Mesenteric fat pad (tissue), 1 donor: ENCODE measurements at places on chromosomes 7 and 10. TPM values are rescaled to one million over a fixed set of nuclear protein-coding genes. Genes with fewer than 3 reads are reported as not detected.

TUBB8 gene
- not detected for total RNA-seq

ANXA8 gene
- not detected for total RNA-seq

SLC18A3 gene
- total RNA-seq = not detected

UCMA gene
- not detected for total RNA-seq

GPR141 gene
- total RNA-seq = 0.77 TPM

SFTPA1 gene
- not detected for total RNA-seq

NANOS1 gene
- total RNA-seq = 54.3 TPM

DNA sequence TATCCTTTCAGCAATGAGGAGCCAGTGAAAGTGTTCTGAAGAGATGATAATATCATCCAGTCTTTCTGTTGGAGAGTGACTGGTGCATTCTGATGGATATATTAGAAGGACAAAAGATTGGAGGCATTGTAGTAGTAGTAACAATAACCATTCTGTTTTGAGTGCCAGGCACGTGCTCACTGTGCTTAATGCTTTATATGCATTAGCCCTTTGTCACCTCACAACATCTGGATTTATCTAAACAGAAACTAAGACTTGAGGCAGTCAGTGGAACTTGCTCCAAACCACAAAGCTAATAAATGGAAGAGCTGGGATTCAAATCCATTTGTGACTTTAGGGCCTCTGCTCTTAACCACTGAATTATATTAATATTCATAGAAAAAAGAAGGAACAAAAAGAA lies 84.5 kb upstream of the OIT3 start:
- DNase-seq = no peak

- no peak for DNase-seq
Observed at GRCh38 chr10:132272231-132272971, 35.3 kb downstream of the STK32C start.

GRCh38 chr10:118568327-118568848 lies 27.1 kb downstream of the PRLHR start:
- DNase-seq = no peak

DNA sequence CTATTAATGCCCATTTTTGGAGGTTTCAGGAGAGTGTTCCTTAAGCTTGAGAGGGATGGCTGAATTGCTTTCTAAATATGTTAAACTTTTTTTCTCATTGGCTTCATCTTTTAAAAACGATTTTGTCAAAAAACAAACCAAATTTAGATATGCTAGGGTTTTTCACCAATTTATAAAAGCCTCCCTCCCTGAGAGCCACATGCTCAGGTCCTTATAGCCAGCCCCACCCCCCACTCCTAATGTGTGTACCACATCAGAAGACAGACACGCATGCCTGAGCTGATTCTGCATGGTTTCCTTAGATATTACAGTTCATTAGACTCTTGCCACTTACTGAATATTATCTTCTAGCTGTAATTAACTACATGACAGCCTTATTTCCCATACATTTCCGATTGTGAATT lies 2.0 kb downstream of the CUL1 start:
- DNase-seq = no peak

DNA sequence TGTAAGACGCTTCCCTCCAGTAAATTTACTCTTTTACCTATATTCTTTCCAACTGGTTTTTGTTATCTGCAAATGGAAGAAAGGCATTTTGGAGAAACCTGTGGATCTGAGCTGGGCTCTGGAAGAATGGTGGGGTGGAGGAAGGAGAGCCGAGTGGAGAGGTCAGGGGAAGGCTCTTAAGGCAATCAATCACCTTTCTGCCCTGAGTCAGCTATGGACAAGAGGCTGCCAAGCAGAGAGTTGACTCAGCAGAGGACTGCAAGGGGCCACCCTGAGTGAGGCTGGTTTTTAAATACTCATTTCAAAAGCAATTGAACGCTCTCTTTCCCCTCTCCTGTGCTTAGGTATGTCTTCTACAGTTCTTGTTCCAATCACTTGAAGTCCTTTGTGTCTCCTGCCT lies 81.8 kb downstream of the SPAG6 start:
- no peak for DNase-seq

- no peak for DNase-seq
Observed at GRCh38 chr7:11625669-11626068, 206.3 kb downstream of the THSD7A start.

DNA sequence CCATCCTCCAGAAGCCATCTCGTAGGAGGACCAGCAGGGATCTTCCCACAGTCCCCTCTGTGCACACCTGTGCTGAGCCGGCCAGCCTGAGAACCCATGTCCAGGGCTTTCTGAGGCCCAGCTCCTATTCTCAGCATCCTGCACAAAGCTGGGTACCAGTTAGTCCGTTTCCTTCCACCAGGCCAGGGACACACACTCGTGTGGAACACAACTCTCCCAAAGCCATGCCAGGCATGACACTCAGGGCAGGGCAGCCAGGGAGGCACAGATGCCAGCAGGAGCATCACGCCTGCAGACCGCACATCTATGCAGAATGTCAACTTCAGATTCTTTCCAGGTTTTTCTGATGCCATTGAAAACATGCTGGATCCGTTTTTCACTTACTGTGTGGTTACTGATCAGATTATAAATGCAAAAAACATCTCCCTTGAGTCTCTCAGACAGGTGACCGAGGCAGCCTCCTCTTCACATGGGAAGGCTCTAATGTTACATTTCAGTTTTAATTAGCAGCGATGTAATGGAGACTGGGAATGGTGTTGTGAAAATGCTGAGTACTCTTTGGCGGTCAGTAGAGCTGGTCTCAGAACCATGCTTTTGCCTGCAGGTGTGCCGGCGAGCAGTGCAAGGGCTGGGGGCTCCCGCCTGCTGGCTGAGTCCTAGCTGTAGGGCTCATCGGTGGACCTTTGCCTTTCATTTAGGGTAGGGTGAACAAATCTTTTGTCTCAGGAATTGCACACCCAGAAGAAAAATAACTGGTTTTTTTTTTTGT lies 3.3 kb upstream of the SUN1 start:
- no peak for DNase-seq

DNA sequence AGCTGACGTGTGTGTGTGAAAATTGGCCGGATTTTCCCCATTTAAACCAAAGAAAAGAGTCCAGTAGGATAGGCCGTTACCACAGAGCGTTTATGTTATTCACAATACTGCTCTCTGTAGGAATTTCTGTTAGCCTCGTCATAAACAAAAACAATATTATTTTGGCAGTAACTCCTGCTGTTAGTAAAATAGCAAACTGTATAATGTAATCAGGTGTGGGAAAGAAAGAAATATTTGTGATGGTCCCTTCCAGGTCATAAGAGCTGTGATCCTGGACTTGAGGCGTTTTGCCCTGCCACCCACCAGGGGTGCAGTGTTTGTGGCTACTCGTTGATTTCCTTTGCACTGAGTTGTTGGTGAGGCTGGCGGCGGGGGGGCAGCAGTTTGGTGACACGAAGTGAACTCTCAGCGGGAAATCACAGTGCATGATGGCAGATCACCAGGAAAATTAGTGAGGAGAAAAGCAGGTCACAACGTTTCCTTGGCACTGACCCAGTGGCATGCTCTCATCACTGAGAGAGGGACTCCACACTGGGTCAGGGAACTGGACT lies 2.8 kb downstream of the EEPD1 start:
- DNase-seq = no peak

DNA sequence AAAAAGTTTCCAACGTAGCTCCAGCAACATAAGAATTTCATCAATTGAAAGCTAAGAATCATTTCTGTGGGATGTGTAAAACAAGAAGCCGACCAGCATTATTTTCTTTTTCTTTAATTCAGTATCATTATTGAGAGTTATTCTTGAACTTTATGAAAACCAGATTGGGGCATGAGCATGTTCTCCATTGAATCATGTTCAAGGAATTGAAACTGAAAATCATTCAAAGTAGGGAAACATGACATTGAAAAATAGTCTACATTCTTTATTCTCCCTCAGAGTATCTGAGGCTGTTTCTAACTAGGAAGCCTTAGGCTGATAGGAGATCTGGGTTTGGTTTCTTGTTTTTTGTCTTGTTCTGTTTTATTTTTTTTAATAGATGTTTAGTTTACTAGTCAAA lies 253.7 kb downstream of the DYNC1I1 start:
- DNase-seq = no peak

DNA sequence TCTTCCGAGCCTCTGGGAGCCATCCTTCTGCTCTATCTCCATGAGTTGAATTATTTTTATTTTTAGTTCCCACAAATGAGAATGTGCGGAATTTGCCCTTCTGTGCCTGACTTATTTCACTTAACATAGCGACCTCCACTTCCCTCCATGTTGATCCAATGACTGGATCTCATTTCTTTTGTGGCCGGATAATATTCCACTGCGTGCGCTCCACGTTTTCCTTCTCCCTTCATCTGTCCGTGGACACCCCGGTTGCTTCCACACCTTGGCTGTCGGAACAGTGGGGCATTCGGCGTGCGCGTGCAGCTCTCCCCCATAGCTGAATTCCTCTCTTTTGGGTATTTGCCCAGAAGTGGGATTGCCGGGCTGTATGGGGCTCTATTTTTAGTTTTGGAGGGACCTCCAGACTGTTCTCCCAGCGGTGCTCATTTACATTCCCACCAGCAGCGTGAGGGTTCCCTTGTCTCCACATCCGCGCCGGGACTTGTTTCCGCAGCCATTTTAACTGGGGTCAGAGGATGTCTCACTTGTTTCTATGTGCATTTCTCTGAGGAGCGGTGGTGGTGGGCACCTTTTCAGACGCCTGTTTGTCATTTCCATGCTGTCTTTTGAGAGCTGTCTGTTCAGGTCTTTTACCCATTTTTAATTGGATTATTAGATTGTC lies 51.0 kb upstream of the SUN1 start:
- DNase-seq = no peak

DNA sequence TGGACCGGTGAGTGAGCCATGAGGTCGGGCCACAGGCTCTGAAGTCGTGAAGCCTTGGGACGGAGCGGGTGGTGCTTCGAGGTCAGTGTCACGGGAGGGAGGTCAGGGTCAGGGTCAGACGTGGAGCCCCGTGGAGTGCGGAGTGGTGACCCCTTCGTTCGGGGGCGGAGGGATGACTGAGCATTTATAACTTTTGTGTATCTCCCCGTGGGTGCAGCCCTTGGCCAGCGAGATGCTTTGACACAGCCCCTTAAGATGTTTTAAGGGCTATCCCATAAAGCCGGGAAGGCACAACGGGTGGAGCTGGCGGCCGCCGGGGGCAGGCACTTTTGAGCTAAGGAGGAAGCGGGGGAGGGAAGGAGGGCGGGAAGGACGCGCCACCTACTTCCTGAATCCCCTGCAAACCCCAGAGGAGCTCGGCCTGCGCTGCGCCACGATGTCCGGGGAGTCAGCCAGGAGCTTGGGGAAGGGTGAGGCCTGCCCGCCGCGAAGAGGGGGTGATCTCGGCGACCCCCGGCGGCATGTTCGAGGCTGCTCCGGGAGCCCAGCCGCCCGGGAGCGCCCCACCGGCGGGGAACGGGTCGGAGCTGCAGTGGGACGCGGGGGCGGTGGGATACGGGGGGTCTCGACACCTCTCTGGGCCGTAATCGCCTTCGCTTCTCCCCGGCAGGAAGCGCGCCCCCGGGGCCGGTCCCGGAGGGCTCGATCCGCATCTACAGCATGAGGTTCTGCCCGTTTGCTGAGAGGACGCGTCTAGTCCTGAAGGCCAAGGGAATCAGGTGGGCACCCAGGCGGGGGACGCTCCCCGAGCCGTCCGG lies at the start of gene GSTO1:
TSS of gene GSTO1 (plus strand) at position 400 of the 818 bp plus-strand sequence. CDS start at position 437, 37 bp downstream.
- peak; percentile 93 for DNase-seq

DNA sequence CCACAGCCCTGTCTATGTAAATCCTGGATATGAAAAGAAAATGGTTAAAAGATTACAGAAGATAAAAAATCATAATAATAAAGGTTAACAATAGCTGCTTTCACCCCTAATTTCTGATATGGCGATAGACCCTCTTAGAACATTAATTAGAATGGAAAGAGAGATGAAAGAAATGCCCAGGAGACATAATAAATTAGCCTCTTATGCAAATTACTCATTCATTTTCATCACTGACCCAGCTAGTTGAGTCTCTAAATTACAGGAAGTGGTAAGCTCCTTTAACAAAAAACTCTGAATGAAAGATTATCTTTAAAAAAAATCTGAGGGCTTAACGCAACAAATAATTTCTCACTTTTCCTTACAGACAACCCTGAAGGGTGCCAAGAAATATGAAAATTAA lies 12.4 kb downstream of the GFRA1 start:
- no peak for DNase-seq

DNA sequence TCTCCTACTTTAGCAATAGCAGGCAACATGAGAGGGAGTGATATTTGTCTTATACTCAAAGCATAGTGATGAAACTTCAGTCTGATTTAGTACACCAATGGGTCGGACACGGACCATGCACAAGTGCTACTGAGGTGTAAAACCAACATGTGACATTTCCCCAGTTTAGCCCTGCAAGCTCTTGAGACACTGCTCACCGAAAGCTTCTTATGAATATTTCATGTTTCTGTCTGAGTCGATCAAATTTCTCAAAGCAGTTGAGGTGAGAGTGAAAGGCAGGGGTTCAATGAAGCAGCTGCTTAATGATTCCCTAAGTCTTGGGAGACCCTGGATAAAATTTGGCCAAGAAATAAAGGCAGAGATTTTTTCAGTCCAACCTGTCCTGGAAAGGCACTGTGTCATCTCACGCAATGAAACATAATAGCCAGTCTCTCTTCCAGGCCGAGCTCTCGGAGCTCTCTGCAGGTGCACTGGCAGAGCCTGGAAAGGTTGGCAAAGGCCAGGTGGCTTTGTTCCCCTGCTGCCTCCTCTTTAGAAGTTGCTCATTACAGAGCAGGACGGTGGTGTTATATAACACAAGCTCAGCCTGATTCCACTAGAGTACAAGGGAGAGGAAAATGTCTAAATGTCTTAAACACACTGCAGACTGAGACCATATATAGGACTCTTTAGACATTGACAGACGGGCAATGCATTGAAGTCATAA lies 33.9 kb upstream of the XPNPEP1 start:
- DNase-seq = no peak

DNA sequence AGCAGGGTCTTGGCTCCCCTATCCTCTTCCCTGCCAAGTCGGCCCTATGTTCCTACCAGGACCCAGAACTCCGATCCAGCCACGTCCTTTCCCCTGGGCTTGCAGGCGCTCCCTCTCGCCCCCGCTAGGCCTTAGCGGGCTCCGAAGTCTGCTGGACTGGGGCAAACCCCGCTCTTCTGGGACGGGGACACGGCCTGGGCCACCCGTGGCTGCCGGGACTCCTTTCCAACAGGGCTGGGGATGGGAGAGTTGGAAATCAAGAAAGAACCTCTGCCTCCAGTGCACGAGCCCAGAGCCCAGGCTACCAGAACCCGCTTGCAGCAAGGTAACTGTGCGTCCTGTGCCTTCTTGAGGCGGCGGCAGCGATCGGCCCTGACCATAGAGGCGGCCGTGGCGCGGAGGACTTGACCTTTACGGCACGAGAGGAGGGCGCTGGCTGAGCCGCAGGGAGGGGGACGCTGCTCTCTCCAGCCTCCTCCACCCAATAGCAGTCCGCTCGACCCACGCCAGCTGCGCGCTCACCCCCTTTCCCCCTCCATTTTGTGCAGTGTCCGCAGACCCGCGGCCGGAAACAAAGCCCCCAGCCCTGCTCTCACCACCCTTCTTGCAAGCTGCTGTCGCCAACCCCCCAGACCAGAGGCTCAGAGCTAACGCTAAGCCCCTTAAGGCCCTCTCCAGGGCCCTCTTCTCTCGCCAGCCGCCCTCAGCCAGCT lies 7.0 kb upstream of the HOXA11 start:
- DNase-seq = peak; percentile 89

GRCh38 chr7:93626869-93627268 lies 52.3 kb upstream of the CALCR start:
- no peak for DNase-seq

- no peak for DNase-seq
Observed at GRCh38 chr10:19941206-19941880, 125.1 kb downstream of the PLXDC2 start.

- DNase-seq = no peak
Observed at GRCh38 chr10:81872206-81872862, 2.7 kb upstream of the NRG3 start.

GRCh38 chr7:139757968-139758367 lies 19.8 kb downstream of the HIPK2 start:
- no peak for DNase-seq

- no peak for DNase-seq
Observed at GRCh38 chr10:89563861-89564478, 28.6 kb upstream of the SLC16A12 start.
